ENCODE measurements at places on chromosomes 11 and 22. TPM values are rescaled to one million over a fixed set of nuclear protein-coding genes. Genes with fewer than 3 reads are reported as not detected.

- DNase-seq: peak; percentile 58
Observed at GRCh38 chr11:64237484-64237951, 3.1 kb downstream of the VEGFB start.

DNA sequence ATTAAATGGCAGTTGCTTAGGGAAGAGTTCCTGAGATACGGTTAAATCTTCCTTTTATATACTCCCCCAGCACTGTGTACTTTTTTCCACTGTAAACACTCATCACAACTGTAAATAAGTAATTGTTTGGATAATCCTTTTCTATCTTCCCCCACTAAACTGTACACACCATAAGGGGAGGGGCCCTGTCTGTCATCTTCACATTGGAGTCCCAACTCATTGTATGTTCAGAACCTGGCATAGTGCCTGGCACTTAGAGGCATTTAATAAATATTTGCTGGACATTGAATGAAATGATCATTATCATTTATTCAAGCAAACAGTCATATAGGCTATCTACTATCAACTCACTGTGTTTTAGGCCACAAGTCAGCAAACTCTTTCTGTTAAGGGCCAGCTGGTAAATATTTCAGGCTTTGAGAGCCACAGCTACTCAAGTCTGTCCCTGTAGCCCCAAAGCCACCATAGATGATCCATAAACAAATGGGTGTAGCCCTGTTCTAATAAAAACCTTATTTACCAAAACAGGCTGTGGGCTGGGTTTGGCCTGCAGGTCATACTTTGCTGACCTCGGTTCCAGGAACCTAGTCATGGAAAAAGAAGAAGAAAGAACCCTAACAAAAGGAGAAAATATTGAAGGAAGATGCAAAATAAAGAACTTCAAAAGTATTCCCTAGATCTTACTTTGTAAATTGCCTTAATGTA lies 70.0 kb downstream of the AMOTL1 start:
- no peak for DNase-seq

DNA sequence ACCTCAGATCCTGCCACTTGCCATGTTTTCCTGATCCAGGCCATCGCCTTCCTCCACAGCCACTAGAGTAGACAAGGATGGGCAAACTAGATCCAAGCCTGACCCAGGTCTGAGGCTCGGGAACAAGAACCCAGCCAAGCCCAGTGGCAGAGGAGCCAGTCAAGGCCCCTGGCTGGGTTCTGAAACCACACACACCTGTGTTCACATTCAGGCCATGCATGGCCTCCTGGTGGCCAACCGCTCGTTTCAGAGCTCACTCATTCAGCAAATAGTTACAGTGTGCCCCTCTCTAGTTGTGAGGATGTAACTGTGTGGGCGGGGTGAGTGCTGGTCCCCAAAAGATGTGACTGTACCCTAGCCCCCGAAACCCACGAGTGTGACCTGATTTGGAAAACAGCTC lies 337.6 kb downstream of the CTTN start:
- DNase-seq: no peak

GRCh38 chr22:17192186-17192585 lies 27.0 kb downstream of the ADA2 start:
- DNase-seq: no peak

GRCh38 chr11:6646576-6646917 lies 9.1 kb downstream of the DCHS1 start:
- no peak for DNase-seq

GRCh38 chr11:109405671-109406070 lies 16.3 kb upstream of the C11orf87 start:
- DNase-seq: no peak

DNA sequence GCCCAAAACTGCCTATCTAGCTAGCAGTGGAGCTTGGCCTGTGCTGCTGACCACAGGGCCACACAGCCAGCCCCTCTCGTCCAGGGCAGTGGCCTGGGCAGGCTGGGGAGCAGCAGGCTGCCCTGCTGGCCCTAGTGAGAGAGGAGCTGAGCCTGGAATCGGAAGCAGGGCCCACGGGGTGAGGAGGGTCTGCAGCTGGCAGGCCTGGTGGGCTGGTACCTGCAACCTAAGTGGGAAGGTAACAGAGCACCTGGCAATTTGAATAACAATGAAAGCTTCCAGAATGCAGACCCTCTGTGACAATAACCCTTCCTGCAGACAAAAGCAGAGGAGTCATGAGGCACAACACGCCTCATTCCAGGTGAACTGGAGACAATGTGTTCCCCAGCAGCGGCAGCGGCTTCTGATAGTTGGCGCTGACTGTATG lies 31.8 kb upstream of the RFPL3 start:
- no peak for DNase-seq

DNA sequence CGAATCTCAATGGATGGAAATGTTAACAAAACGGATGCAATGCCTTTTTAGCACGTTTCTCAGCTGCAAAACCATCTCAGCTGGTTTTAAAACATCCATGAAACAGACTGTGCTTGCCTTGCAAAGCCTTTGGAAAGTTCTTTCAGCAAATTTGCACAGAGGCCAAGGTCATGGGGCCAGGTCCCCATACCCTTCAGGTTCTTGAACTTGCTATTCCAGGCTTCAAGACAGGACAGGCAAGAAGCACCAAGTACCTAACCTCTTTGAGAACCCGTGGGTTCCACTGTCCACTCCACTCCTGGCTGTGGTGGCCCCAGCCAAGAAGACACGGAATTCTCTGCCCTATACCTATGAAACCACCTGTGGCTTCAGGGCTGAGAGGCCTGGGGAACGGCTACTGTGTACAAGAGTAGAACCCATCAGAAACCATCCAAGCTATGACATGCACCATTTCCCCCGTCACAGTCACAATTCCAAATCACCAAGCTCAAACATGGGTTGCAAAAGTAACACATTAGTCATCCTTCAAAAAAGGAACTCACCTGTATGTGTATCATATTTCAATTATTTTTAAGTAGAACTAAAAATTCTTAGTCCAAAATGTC lies 17.0 kb downstream of the TNKS1BP1 start:
- DNase-seq: peak; percentile 40

DNA sequence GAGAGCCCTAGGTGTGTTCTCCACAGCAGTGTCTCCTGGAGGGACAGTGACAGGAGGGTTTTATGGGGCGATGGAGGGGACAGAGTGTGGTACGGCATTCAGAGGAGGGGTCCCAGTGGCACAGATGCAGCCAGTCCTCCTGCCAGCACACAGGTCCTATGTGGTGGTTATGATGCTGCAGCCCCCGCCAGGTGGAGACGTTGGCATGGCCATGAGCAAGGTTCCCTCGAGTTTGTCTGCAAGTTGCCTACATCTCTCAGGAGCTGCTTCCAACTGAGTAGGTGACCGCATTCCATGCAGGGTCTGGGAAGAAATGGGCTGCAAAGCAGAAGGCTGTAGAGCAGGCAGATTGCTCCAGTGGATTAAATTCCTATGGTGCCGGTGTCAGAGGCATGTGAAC lies 646.0 kb downstream of the TBC1D22A start:
- no peak for DNase-seq

DNA sequence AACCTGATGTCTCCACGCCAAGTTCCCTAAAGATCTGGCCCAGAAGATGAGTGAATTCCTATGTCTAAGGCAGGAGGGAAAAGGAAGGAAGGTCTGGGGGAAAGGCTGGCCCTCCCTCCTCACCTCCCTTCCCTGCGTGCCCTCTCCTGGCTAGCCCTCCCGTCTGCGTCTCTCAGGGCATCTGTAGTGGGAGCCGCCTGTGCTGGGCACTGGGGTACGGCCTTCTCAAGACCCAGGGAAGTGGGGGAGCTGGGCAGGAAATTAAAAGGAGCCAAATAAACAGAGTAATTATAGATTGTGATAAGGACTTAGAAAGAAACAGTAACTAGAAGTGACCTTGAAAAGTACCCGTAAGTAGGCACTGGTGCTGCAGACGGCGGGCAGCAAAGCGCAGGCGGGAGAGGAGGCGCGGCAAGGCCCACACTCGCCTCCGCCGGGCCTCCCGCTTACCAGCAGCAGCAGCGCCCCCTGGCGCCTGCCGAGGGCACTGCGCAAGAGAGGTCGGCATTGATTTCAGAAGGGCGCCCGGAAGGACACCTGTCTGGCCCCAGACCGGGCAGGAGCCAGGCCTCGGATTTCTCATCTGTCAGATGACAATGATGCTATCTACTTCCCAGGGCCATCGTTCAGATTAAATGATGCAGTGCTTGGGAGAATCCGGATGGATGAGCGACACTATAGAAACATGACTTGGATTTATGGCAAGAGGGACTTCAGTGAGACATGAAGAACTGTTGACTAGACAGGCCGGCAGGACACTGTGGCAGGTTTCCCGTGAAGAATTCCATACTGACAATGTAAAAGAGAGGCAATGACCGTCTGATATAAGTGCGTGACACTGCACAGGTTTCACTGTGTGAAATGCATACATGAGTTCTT lies 7.3 kb downstream of the KCNJ1 start:
- DNase-seq: peak; percentile 91

DNA sequence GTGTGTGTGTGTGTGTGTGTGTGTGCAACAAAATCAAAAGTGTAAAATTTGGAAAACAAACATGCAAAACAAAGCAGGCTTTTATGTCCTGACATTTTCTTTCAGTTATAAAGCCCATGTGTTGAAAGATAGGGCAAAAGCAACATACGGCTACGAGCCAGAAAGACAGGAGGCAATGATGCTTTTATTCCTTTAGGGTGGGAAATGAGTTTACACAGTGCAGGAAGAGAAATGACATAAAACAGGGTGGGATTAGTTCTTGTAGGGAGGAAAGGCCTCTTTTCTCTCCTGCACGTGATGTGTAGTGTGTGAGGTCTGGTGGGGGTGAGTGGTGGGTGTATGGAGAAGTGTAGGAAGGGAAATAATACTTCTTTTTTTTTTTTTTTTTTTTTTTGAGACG lies 29.4 kb downstream of the IL18 start:
- no peak for DNase-seq

GRCh38 chr11:95123556-95123955 lies 33.9 kb downstream of the ENDOD1 start:
- DNase-seq: no peak

GRCh38 chr11:35598254-35599125 lies 19.8 kb upstream of the FJX1 start:
- DNase-seq: no peak

- DNase-seq: no peak
Observed at GRCh38 chr11:80096736-80097135, 655.9 kb upstream of the TENM4 start.

GRCh38 chr11:131669401-131669780 lies 299.0 kb downstream of the NTM start:
- DNase-seq: no peak

GRCh38 chr22:30308518-30309230 lies 18.1 kb downstream of the TBC1D10A start:
- peak; percentile 32 for DNase-seq

QSER1 gene
- total RNA-seq: 20.4 TPM

RAB39A gene
- total RNA-seq: 0.86 TPM

PNPLA5 gene
- total RNA-seq: not detected

MALAT1 gene
- total RNA-seq: 4,935 TPM

SAA4 gene
- not detected for total RNA-seq
